ENCODE measurements at places on chromosomes 3 and 15.

GRCh38 chr3:55285156-55285555, 201.9 kb downstream of the WNT5A start:
- DNase-seq, result no peak

- no peak for DNase-seq
Observed at GRCh38 chr3:50603261-50604109, 8.1 kb downstream of the CISH start.

GRCh38 chr15:56537881-56538280, 72.9 kb upstream of the MNS1 start:
- DNase-seq, result no peak

- DNase-seq, result no peak
Observed at GRCh38 chr15:38187630-38188313, 64.9 kb upstream of the SPRED1 start.

DNA sequence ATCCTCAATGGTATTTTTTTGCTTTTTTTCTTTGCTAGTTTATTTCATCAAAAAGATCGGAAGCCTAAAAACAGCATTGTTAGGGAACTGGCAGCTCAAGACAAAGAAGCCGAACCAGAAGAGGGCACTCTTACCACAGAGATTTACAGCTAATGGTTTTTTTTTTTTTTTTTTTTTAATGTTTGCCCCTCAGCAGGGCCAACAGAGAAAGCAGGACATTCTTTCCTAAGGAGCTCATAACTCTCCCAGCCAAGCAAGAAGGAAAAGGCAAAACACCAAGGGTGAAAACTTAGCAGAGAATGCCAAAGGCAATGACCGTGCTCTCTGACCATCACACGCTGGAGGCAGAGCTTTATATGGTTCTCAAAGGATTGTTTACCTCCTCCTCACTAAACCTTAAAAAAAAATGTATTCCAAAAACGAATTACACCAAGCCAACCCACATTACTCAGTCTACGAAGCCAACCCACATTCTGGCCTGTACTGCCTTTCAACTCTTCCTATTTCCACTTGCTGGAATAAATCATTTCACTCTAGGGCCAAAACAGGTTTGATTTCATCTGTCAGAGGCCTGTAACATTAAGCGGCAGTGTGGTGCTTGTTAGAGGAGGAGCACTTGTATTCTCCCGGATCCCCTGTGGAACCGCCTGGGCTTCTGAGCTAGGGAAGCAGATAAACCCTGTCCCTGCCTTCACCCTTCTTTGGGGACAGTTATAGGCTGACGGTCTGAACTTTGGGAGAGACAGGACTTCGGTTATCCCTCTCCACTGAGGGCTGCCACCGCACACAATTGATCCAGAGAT, 35.6 kb upstream of the GYG1 start:
- peak; percentile 36 for DNase-seq

DNA sequence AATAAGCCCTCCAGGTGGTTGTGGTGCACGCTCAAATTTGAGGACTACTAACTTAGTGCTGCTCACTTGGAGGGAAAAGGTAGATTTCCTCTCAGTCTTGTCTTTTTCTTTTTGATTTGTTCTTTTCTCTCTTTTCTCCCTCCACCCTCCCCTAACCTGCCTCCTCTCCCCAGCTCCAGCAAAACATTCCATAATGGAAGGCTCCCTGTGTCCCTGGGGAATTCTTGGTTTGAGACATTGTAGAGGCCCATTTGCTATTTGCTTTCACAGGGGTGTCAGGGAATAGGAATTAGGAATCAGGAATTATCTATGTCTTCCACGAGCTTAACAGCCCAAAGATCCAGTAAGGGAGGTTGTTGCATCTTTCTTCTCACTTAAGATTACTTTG, 136.8 kb upstream of the UMPS start:
- no peak for DNase-seq

DNA sequence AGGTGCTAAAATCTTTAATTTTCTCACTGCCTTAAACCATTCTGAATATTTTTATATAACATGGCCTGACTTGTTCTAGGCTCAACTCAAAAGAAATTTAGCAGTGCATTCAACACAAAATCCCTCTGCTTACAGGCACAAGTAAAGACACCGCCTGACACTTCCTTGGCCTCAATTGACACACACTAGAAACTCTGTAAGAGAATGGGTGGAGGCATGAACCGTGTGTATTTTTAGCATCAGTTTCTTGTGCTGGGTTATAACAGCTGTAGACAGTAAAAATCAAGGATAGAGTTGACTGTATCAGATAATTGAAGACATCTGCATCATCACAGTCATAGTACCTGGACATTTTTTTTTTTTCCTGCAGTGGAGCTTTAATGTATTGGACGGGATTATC, 54.3 kb downstream of the SLC9A9 start:
- no peak for DNase-seq

- no peak for DNase-seq
Observed at GRCh38 chr3:180063783-180064182, 27.0 kb upstream of the PEX5L start.

DNA sequence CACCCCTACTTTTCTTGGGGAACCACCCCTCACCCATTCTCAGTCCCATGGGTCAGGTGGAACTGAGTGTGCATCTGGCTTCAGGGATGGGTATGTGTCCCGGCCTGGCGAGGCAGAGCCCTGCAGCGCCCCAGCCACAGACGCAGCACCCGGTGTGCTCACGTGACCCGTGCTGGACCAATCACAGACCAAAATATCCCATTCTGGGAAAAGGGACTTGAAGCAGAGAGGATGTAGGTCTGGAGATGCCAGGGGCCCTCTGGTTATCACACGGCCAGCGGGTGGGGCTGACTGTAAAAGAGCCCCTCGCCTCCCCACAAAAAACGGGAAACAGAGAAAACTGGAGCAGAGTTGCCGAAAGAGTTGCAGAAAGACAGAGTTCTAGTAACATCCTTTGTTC, 138.0 kb upstream of the RAD18 start:
- DNase-seq, result no peak

GRCh38 chr3:195394700-195395099, 48.1 kb downstream of the ACAP2 start:
- no peak for DNase-seq

DNA sequence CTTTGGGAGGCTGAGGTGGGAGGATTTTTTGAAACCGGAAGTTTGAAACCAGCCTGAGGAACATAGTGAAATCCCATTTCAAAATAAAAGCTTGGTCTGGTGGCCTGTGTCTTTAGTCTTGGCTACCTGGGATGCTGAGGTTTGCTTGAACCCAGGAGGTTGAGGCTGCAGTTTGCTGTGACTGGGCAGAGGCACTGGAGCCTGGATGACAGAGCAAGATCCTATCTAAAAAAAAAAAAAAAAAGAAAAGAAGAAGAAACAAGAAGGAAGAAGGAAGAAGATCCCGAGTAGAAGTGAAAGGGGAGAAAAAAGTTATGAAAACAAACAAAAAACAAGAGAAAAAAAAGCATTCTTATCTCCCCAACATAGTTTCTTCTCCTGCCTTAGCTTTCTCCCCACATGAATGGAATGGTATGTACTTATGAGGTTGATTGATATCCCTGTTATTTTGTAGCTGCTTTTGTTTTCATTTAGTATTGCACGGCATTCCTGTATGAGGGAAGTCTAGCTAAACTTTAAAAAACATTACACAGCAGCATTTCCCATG, 42.4 kb downstream of the TMEM40 start:
- DNase-seq, result no peak

DNA sequence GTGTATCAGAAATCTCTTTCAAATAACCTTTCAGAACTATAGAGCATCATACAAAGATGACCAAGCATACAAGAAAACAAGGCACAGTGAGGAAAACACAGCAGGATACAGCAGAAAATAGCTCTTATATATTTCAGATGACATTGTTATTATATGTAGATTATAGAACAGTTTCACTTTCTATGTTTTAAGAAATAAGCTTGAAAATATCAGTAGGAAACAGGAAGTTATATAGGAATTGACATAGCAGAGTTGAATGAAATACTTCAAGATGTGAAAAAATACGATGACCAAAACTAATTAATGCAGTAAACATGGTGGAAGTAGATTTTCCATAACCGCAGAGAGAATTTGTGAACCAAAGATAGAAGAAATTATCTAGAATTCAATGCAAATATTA, 75.2 kb downstream of the LYSMD4 start:
- no peak for DNase-seq

- peak; percentile 47 for DNase-seq
Observed at GRCh38 chr3:169515132-169515531, 148.4 kb downstream of the MECOM start.

DNA sequence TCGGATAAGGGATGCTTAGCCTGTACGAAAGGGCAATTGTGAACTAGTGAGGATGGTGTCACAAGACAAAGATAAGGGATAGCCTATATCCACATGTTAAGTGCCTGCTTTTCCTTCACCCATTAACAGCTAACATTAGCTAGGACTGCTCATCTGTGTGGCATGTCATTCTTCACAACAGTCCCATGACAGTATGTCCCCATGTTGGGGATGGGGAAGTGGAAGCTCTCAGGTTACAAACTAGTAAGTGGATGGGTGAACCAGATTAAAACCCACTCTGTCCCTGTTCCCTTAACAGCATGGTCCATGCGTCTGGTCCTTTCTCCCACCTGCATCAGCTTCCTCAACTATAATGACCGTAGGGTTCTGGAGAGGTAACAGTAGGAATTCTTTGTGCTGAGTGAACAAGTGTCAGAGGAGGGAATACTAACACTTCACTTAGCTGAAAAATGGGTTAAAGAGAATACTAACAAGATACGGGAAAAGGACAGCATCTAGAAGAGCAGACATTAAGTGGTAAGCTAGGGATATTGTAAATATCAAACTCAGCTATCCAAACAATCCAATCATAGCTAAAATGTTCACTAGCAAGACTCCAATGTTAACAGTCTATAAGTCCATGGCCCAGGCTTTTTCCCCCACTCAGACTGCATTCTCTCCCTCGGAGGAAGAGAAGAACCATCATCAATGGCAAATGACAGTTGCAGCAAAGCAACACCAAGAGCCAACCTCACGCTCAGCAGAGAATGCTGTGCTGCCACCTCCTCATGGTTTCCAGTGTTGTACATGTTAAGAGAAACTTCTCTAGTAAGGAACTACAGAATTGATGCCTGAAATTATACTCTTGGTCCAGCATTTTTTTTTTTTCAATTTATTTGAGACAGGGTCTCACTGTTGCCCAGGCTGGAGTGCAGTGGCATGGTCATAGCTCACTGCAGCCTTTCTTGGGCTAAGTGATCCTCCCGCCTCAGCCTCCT, 5.0 kb downstream of the RPLP1 start:
- no peak for DNase-seq

DNA sequence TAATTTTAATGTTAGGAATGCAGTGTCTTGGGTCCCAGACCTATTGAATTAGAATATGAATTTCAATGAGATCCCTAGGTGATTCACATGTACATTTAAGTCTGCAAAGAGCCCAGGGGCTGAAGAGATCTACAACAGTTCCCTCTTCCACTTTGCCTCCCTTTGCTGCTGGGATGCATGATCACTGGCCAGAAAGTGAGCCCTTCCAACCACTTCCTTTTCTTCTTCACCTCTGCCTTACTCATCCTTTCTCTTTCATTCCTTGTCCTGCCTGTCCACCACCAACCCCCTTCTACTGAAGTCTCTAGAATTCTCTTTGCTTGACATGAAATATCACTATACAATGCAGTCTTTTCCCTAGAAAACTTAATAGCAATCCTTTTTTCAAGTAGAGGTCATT, 222.4 kb upstream of the LRIG1 start:
- no peak for DNase-seq

DNA sequence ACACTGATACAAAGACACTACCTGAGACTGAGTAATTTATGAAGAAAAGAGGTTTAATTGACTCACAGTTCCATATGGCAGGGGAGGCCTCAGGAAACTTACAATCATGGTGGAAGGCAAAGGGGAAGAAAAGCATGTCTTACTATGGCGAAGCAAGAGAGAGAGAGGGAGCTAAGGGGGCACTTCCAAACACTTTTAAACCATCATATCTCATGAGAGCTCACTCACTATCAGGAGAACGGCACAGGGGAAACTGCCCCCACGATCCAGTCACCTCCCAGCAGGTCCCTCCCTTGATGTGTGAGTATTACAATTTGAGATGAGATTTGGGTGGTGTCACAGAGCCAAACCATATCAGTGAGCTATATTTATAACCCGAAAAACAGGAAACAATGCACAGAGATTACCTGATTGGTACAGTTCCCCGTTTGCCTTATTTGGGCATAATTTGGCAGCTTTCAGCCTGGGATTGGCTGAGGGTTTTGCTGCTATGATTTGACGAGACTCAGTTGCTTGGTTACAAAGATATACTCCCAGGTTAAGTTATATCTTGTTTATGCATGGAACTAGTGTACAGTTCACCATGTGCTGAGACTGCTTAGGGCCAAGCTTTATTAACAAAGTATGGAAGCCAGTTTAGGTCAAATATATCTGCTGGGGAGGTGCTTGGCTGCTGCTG, 184.2 kb downstream of the NR2F2 start:
- no peak for DNase-seq

- DNase-seq, result no peak
Observed at GRCh38 chr3:157436583-157437291, at the start of gene PTX3. TSS of gene PTX3 (plus strand) at chr3:157436850. CDS start at chr3:157436934, 84 bp downstream.

DNA sequence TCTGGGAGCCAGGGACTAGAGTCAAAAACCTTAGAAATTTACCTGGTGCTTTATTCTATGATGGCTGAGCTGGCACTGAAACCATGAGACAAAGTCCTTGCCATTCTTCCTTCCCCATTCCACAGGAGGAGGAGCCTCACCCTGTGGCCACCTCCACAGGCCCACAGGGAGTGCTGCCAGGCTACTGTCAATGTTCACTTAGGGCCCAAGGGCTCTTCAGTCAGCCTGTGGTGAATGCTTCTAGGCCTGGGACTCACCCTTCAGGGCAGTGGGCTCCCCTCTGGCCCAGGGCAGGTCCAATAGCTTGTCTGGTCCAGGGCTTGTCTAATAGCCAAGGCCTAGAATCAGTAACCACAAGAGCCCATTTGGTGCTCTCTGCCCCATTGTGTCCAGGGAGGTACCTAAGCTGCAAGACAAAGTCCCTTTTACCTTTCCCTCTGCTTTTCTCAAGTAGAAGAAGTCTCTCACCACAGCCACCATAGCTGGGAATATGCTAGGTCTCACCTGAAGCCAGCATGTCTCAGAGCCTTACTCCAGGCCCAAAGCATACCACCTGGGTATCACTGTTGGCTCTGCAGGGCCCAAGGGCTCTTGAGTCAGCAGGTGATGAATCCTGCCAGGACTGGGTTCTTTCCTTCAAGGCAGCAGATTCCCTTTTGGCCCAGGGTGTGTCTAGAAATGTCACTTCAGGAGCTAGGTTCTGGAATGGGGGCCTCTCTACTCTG, 61.8 kb upstream of the CHRNB4 start:
- DNase-seq, result no peak

- no peak for DNase-seq
Observed at GRCh38 chr3:11606865-11607440, 36.8 kb downstream of the VGLL4 start.

DNA sequence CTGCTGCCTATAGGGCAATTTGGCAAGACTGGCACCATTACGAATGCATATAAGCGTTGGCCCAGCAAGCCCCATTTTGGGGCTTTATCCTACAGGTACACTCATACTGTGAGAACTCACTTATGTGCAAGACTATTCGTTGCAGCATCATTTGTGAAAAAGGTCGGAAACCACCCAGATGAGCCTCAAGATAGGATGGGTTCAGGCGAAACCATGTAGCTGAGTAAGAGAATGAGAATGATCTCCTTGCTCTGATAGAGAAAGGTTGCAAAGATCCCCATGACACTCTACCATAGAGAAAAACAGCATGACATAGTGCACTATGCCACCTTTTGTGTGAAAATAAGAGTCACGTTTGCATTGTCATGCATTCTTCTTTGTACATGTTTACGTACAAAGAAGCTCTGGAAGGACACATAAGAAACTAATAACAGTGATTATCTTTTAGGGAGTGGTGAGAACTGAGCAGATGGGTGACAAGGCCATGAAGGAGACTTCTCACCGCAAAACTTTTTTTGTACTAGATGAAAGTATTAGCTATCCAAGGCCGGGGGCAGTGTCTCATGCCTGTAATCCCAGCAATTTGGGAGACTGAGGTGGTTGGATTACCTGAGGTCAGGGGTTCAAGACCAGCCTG, 50.0 kb downstream of the RHCG start:
- DNase-seq, result no peak

Measured in NCI-H1417 treated with DMSO at 0.1 percent for 48 hours (cell line).